Frontal cortex (tissue), 4 donors: ENCODE measurements at places on chromosomes 5 and 9. TPM values are rescaled to one million over a fixed set of nuclear protein-coding genes. Genes with fewer than 3 reads are reported as not detected.

Gene NR4A3
- 3.7 TPM for total RNA-seq

Gene LHX6
- 11.8 TPM for total RNA-seq

Gene NRARP
- total RNA-seq = 3.7 TPM

- DNase-seq = peak; percentile 99
Measured at GRCh38 chr9:137590469-137591383, at the start of gene ZMYND19. ZMYND19 (minus strand) TSS chr9:137590512; CDS start chr9:137590263, 249 bp downstream.

- DNase-seq = no peak
Measured at GRCh38 chr5:179207920-179208705, 137.1 kb downstream of the ADAMTS2 start.

DNA sequence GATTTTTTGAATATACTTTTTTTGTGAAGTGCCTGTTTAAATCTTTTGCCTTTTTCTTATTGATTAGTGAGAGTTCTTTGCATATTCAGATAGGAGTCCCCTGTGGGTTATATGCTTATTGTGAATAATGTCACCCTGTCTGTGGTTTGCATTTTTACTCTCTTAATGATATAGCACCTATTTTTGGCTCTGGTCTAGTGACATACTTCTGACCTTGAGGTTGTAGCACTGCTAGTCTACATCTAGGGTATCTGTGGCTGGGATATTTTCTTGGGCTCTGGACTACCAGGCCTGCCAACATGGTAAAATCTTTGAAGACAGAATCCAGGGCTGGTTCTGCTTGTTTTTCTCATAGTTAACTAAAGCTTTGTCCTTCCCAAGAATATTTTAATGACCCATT lies 13.5 kb upstream of the NKX2-5 start:
- no peak for DNase-seq

DNA sequence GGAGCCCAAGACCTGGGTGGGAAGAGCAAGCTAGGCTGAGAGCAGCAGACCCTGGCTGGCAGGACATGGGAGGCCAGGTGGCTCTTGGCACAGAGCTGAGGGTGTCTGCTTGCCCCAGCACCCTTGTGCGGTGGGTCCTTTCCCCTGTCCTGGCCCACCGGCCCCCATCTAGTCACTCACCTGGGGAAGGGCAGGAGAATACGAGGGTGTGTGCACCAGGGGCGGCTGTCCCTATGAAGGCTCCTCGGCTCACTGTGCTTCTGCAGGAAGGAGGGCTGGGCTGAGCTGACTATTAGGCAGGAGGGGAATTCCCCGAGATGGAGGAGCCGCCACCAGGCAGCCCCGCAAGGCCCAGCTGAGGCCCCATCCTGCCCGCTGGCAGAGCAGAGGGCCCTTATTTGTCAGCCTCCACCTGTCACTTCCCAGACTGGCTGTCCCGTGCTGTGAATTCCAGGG lies 6.1 kb upstream of the TNIP1 start:
- DNase-seq = no peak
